Cortex of kidney (tissue), 1 donor: ENCODE measurements at places on chromosomes 12 and 14.

GRCh38 chr12:52870361-52871290 lies 21.8 kb upstream of the KRT78 start:
- DNase-seq = no peak

DNA sequence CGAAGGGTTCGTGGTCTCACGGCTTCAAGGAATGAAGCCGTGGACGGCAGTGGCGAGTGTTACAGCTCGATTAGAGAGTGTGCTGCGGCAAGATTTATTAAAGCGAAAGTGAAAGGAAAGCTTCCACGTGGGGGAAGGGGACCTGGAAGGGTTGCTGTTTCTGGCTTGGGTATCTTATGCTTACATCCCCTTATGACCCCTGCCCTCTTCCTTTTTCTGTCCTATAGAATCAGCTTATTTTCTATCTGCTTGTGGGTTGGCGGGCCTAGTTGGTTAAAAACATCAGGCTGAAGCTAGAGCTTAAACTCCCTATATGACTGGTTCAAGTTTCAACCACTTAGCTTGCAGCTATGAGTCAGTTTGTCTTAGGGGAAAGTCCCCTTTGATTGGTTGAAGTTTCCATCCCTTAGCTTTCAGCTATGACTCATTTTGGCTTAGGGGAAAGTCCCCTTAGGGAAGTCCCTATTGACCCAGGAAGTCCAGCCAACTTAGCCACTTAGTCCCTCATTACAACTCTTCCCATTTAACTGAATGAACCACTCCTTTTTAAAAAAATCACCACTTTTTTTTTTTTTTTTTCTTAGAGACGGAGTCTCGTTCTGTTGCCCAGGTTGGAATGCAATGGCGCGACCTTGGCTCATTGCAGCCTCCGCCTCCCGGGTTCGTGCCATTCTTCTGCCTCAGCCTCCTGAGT lies 1494.7 kb upstream of the TMEM132C start:
- DNase-seq = no peak

DNA sequence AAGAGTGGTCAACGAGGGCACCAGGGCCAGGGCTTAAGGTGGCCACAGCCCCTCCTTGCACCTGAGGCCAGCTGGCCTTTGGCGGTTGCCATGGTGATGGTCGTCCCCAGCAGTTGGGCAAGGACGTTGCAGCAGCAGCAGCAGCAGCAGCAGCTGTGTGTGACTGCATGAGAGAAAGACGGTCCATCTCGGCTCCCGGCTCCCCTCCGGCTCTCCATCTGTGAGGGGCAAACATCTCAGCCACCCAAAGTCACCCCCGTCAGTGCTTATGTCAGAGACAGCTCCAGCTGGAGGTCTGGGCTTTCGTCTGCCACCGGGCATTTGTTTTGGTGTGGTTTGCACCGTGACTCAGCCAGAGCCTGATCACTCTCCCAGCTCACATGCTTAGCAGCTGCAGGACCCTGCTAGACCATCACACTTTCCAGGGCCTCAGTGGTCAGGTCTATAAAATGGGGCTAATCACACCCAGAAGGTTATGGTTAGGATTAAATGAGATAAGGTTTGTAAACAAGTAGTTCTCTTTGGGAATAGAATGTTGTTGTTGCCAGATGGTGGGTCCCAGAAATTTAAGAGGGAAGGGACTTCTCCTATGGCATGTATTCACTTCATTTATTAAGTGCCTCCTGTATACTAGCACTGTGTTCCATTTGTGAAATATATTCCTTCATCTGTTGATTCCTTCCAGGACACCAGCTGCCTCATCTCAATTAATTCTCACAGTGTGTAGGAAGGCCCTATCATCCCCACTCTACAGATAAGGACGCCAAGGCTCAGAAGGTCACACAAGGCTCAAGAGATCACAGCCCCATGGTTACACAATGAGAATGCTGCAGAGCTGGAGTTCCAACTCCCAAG lies 212.6 kb upstream of the LHX5 start:
- DNase-seq = no peak

GRCh38 chr12:118842866-118843265 lies 138.5 kb upstream of the SRRM4 start:
- DNase-seq = no peak

DNA sequence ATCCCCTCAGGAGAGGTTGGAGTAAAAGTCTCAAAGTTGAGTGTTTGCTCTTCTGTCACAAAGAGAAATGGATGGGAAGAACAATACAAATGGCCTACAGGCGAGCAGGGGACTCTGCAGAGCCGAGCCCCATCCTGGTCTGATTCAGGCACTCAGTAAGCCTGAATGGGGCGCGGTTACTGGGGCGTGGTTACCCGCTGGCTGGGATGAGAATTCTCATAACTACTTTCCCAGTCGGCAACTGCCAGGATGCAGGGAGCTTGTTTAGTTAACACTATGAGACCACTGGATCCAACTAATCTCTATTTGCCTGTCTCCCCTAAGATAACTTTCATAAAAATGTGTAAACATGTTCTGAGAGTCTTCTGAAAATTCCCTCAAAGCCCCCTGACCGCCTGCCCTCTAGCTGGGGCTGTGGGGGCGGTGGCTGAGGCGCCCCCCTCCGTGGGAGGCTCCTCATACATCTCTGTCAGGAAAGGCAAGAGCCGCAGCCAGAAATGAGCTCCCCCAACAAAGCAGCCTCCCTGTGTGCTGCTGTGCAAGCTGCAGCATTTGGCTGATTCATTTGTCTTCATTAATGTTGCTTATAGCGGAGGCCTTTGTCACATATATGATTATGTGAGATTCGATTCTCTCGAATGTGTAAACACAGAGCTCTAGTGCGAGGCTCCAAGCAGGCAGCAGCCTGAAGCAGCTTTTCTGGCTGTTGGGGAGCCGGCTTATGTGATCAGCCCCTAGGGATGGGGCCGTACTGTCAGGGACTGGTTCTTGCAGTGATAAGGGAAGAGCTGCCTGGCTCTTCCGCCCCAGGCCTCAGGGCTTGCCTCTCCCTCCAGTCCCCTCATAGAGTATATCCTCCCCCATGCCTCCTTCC lies 126.1 kb upstream of the ARHGAP5 start:
- no peak for DNase-seq

- DNase-seq = no peak
These were observed 108.0 kb downstream of the PPP2R5E start for GRCh38 chr14:63435204-63435603.

DNA sequence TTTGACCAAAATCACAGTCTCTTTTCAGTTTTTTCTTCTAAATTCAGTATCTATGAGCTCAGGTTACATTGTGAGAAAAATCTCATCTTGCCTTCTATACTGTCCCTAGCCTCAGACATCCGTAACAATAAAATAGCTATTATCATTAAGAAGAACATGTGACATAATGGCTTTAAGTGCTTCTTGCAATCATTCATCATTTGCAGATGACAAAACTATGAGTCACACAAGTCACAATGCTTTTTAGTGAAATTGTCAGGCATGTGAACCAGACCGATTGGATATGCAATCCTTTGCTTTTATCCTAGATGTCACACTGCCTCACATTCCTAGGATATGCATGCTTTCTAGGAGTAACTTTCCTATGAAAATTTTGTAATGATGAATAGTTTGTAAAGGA lies 313.1 kb downstream of the SLC6A15 start:
- no peak for DNase-seq

GRCh38 chr12:83827193-83827592 lies 1085.4 kb downstream of the SLC6A15 start:
- DNase-seq = no peak

- no peak for DNase-seq
These were observed 4.1 kb upstream of the PLEK2 start for GRCh38 chr14:67416085-67416484.

GRCh38 chr14:71267007-71267513 lies 359.8 kb downstream of the PCNX1 start:
- DNase-seq = no peak

DNA sequence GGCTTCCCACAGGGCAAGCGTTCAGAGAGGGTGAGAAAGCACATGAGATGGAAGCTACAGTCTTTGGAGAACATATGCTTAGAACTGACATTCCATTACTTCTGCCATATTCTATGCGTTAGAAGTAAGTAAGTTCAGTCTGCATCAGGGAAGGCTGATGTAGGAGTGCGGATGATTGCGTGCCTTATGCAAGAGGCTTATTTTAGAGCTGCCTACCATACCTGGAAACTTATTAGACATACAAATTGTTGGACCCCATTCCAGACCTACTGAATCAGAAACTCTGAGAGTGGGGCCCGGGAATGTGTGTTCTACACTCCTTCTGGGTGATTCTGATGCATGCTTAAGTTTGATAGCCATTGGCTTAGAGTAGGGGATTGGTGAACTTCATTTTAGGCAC lies 174.9 kb downstream of the KTN1 start:
- no peak for DNase-seq

DNA sequence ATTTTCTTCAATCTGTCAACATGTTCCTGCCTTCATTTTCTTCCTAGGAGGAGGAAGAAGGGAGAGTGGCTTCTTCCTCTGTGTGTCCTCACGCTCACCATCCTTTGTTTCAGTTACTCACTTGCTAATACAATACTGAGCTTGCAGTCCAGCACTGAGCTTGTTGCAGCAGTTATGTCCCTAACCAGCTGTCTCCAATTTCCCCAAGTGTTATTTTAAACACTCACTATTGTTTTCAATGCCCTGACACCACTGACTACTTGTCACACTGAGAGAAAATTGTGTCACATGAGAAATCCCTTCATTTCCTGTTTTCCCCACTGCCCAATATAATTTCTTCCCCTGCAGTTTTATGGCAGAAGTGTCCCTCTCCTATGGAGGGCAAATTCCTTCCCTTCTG lies 53.4 kb downstream of the HSD17B6 start:
- no peak for DNase-seq

DNA sequence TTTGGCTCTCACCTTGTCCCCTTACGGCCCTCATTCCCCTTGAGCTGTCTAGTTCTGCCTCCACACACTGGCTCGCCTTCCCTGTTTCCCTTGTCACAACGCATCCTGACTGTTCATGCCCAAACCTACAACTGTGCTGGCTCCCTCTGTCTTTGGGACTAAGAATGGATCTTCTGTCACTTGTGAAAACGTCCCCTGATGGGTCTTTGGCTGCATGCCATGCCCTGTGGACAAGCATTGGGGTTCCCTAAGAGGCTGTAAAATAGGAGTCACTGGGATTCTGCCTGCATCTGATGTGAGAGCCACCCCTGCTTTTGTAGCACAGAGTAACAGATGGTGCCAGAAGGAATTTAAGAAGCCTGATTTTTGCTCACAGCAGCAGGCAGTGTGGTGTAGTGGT lies 285.3 kb upstream of the CRY1 start:
- DNase-seq = no peak

DNA sequence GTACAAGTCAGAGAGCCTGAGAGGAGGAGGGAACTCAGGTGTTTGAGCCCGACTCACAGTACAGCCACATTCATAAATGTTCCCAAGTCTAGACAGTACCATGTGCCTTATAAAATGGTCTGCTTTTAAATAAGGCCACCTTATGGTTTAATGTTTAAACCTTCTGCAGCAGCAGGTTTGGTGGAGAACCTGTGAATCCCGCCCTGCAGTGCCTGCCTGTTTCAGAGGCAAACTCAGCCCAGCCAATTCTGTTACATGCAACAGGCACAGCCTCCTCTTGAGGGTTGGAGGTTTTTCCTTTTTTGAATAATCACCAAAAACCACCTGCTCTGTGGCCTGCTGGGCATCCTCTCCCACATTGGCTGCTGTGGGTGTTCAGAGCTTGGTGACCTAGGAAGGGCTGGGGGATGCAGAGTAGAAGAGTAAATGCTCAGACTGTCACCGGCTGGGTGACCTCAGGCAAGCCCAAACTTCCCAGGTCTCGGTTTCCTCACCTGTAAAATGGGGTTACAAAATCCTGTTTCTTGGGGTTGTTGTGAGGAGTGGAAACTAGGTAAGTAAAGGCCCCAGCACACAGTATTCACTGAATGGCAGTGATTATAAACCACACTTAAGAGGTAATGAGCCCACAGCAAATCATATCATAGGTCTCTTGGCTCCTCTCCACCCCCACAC lies 28.0 kb downstream of the NUAK1 start:
- no peak for DNase-seq

- no peak for DNase-seq
These were observed 111.0 kb upstream of the LHX5 start for GRCh38 chr12:113582521-113583218.

DNA sequence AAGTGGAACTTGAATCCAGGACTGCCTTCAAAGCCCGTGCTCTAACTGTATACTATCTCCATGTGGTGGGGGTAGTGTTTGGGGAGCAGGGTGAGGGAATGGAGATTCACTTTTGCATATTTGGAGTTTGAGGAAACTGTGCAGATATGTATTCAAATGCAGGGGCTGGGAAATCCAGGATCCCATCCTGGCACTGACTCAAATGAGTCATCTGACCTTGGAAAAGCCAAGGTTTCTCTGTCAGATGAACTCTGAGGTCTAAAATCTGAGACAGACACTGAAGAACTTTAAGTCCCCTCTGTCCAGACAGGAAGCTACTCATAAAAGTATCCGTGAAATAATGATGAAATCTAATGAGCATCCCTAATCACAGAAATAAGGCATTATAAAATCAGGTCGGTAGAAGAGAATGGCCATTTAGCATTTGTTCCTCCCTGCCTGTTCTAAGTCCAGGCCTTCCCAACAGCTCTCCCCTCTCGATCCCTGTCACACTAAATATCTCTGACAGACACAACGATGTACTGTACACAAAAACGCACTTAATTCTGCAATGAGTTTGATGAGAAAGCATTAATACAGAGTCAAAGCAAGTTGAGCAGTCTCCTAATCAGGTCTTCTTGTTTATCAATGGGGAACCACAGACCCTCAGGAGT lies 14.4 kb downstream of the NIN start:
- DNase-seq = no peak

- DNase-seq = no peak
These were observed 51.6 kb upstream of the SRP54 start for GRCh38 chr14:34931206-34931605.

DNA sequence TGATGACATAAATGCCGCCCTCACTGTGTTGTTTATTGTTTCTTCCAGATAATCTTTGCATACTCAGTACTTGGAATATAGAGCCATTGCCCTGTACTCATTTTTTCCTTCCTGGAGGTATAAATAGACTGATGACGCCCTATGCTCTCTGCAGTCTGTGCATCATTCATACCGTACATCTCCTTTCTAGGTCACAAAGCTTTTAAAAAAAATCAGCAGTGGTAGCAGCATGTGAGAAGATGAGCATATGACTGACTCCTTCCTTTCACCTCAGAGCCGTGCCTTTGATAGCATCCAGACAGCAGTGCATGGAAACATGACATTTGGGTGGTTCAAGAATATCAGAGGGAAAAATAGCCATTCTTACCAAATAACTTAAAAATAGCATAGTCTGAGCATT lies 77.3 kb downstream of the PDE3A start:
- DNase-seq = no peak

- no peak for DNase-seq
These were observed 54.3 kb downstream of the CCDC85C start for GRCh38 chr14:99549684-99550083.
